Right cardiac atrium (tissue), 5 donors: ENCODE measurements at places on chromosomes 1 and 21.

- DNase-seq, result no peak
These were observed 114.5 kb upstream of the ZNHIT6 start for GRCh38 chr1:85822696-85823095.

- no peak for DNase-seq
These were observed 1171.2 kb downstream of the PLA2G4A start for GRCh38 chr1:187999973-188000372.

DNA sequence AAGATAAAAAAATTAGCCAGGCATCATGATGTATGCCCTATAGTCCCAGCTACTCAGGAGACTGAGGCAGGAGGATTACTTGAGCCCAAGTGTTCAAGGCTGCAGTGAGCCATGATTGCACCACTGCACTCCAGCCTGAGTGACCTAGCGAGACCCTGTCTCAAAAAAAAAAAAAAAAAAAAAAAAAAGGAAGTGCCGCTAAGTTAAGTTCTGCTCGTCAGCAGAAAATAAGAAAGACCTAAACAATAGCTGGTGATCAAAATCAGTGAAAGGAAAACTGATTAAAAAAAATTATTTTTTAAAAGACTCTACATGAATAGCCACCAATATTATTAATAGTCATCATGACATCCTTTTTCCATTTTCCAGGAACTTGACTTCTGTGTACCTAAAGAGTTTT, 44.2 kb upstream of the MTR start:
- no peak for DNase-seq

DNA sequence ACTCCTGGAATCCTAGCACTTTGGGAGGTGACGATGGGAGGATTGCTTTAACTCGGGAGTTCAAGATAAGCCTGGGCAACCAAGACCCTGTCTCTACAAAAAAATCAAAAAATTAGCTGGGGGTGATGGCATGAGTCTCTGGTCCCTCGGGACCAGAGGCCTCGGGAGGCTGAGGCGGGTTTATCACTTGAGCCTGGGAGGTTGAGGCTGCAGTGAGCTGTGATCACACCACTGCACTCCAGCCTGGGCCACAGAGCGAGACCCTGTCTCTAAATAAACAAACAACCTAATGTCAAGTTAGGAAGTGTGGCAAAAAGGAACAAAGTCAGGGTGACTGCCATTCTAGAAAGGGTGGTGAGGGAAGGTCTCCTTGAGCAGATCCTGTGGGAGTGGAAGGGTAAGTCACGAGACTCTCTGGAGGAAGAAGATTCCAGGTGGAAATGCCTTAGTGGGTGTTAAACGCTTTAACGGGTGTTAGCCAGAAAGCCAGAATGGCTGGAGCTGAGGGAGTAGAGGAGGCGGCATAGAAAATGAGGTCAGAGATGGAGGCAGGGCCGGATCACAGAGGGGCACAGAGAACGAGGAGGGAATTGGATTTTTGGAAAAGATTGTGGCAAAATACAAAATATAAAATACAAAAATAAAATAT, 62.2 kb upstream of the ATP5PO start:
- DNase-seq, result no peak

DNA sequence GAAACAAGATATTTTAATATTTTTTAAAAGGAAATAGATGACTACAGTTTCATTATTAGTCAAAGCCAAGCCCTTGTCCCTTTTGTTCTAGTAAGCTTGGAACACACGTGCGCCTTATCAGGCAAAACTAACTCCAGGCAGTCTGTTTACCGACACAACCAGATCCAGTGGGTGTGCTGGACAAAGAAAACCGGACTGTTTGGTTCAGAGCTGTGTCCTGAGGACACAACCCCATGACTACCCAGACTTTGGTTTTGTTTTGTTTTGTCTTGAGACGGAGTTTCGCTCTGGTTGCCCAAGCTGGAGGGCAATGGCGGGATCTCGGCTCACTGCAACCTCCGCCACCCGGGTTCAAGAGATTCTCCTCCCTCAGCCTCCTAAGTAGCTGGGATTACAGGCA, 13.9 kb upstream of the RHOU start:
- DNase-seq, result no peak

DNA sequence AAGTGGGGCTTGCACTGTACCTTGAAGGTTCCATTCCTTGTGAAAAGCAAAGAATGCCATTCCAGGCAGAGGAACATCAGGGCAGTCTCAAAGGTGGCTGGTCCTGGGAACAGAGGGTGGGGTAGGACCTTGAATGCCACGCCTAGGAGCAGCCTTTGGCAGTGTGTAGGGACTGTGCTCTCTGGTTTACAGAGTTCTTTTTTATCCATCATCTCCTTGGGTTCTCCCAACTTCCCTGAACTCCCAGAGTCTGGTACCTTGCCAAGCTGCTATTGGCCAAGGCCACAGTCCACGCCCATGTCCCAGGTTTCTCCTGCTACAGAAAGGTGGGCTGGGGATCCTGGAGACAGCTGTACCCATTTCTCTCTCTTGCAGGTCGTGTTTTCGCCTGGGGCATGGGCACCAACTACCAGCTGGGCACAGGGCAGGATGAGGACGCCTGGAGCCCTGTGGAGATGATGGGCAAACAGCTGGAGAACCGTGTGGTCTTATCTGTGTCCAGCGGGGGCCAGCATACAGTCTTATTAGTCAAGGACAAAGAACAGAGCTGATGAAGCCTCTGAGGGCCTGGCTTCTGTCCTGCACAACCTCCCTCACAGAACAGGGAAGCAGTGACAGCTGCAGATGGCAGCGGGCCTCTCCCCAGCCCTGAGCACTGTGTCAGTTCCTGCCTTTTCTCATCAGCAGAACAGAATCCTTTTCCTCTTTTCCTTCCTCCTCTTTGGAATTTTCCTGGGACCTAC, 15.3 kb upstream of the TRNAU1AP start:
- no peak for DNase-seq

- no peak for DNase-seq
These were observed 36.9 kb downstream of the KCNN3 start for GRCh38 chr1:154833209-154833608.

GRCh38 chr1:161473348-161473747, 31.9 kb upstream of the FCGR2A start:
- DNase-seq, result no peak

DNA sequence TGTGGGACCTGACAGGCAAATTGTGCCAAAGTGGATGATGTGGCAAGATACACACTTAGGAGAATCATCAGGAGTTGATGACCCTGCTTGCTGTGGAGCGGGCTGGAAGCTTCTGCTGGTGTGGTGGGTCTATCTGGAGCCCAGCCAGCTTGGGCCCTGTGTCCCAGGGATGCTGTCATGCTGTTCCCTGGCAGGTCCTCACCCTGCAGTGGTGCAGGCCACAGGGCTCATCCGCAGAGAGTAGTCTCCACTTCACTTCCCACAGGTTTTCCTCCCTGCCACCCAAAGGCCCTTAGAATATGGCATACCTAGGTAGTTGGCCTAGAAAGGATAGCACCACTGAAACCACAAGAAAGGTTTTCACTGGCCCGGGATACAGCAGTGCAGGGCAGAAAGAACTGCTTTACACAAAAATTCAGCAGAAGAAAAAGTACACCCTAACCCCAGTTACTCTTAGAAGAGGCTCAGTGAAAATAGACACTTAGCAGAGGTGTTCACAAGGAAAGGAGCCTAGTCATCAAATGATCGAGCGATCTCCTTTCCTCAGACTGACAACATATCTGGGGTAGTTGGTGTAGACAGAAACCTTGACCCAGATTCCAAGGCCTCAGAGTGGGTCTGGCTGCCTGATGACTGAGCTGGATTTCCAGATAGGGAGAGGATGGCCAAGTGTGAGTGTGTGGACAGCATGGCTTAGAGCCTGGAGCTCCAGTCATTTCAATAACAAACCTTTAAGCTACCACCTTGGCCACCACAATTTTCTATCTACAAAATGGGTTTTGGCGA, 1.3 kb upstream of the C1orf226 start:
- DNase-seq, result no peak

DNA sequence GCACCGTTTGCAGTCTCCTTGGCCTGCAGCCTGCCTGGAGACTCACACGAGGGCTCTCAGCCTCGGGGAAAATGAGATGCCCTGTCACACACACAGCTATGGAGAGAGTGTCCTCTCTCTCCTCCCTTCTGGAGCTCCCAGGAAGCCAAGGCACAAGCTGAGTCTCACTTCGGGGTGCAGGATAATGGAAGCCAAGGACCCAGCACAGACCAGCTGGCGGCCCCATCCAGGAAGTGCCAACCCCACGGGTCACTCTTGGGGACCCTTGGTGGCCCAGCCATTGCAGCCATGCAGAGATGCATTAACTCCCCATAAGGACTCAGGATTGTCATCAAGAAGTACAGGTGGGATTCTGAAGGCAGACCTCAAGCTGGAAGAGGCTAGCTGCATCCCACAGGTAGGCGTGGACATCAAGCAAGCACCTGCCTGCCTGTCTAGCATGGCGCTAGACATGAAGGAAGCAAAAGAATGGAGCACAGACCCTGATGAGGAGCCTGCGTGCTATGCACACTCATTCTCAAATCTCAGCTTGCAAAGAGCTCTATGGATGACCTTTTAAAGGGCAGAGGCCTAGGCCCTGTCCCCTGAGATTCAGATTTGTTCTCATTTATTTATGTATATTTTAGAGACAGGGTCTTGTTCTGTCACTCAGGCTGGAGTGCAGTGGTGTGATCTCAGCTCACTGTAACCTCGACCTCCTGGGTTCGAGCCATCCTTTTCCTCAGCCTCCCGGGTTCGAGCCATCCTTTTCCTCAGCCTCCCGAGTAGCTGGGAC, 49.9 kb downstream of the IRF2BP2 start:
- DNase-seq, result no peak

DNA sequence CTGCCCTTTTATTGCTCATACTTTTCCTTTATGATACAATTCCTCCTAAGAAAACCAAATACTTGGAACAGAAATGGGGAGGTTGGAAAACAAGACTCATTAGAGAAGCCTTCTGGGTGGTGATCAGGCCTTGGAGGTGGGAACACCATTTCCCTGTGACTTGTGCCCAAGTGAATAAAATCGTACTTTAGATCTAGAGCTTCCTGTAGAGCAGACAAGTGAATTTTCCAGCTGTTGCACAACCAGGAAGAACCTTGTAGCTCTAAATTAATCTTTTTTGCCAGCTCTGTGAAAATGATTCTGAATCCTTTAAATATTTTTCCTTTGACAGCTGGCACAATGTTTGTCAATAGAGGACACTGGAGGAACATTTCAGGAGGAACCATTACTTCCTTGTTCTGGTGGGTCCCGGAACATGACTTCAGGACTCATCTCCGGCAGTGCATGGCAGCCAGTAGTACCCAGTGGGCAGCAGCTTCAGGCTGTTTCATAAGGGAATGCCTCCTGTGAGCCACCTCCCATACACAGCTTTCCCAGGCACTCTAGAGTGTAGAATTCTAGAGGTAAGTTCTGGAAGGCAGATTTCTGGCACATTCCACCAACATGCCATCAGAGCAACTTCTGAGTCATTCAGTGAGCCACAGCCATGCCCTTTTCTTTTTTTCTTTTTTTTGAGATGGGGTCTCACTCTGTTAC, 5.5 kb upstream of the SNAPIN start:
- DNase-seq, result no peak

GRCh38 chr1:110224240-110224995, 14.3 kb downstream of the KCNC4 start:
- no peak for DNase-seq

- DNase-seq, result peak; percentile 62
These were observed at the start of gene KCNJ6 for GRCh38 chr21:37916310-37917051. Gene KCNJ6 (minus strand): TSS chr21:37916457. CDS start chr21:37840682, 75,775 bp downstream.

GRCh38 chr1:205204552-205204951, 7.0 kb downstream of the DSTYK start:
- DNase-seq, result no peak
